ENCODE measurements at places on chromosomes 2 and 18.

DNA sequence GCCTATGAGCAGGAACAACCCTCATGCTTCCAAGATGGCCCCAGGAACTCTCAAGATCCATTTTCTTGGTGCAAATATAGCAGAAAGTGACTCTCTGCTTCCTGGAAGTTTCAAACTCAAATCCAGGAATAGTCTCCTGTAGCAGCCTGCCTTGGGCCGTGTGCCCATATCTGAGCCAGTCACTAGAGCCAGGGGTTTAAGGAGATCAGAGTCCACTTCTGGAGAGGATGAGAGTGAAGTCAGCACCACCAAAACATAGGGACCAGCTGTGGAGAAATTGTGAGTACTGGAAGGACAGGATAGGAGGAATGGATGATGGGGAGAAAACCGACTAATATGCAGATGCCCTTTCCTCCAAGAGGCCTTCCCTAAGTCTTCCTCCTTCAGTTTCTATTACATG, 33.2 kb downstream of the PSD4 start:
- no peak for DNase-seq

DNA sequence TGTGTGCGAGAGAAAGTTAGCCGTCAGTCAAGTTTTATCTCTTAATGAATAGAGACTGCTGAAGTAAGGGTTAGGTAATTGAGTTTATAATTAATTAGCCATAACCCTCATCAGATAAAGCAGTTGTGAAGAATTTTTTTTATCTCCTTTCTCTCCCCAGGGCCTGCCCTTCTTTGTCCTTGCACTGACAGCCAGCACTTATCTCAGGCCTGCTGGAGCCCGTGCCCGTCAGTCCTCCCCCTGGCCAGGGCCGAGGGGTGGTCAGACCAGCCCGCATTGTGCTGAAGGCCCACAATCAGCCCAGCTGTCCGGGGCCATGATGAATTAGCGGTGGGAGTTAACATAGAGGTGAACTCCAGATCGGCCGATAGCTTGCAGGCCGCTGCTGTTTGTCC, 315.7 kb downstream of the GBX2 start:
- no peak for DNase-seq

DNA sequence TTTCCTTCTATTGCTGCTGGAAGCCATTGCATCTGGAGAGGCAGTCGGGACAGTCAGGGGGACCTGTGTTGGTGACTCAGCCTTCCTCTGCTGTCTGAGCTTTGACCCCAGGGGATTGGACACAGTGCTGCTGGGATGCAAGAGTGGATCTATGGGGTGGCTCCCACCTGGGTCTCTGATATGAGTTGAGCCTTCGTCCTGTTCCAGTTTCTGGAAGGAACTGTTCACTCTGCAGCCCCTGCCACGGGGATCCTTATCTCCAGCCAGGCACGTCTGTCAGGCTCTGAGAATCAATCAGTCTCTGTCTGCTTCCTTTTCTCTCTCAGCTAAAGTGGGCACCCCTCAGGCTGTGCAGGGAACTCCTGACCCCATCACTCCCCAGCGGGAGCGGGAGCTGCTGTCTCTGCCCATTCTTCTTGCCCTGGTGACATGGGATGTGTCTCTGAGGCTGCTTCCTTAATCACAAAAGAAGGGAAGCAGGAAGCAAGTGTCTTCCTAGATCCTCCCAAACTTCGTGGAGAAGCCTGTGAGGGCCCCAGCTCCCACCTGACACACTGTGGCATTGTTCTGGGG, 51.7 kb downstream of the ARHGAP28 start:
- DNase-seq = no peak

- no peak for DNase-seq
These were observed 123.0 kb downstream of the ACAA2 start for GRCh38 chr18:49690312-49690711.

DNA sequence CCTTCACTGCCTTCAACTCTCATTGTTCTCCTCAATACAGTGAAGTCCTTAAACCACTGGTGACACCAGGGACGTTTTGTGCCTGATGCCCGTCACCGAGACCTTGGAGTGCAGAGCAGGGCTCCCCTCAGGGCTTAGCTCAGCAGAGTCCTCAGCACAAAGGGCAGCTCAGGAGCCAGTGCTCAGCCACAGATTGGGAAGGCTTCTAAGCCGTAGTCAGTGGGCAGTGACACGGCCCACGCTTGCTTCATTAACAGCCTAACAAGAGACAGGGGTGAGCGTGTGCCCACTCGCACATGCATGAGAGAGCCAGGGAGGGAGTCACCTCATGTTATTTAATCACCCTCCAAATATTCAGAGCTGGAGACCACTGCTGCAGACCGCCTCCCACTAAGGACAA, 137.5 kb downstream of the SH3RF3 start:
- DNase-seq = no peak

GRCh38 chr2:240292619-240293525, 142.6 kb upstream of the GPC1 start:
- no peak for DNase-seq

DNA sequence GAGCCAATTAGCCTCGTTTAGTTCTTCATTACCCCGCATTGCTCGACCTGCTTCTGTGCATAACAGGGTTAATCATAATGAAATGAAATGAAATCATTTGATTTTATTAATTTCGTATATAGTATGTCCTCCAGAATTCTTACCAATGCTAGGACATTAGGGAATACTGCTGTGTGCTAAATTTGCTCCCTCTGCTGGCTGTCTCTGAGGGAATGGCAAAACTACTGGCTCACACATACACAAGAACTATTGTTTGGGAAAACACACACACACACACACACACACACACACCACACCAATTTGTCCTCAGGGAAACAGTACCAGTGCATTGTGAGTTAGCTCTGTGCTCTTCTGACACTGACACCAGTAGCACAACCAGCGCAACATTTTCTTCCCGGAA, 273.3 kb upstream of the TCF4 start:
- DNase-seq = no peak

Measured in Right ventricle myocardium superior (tissue), 1 donor.